Transverse colon (tissue), 4 donors: ENCODE measurements at places on chromosomes 12 and 14. TPM values are rescaled to one million over a fixed set of nuclear protein-coding genes. Genes with fewer than 3 reads are reported as not detected.

CCNB1IP1 gene
- 11.9 TPM for total RNA-seq

DNA sequence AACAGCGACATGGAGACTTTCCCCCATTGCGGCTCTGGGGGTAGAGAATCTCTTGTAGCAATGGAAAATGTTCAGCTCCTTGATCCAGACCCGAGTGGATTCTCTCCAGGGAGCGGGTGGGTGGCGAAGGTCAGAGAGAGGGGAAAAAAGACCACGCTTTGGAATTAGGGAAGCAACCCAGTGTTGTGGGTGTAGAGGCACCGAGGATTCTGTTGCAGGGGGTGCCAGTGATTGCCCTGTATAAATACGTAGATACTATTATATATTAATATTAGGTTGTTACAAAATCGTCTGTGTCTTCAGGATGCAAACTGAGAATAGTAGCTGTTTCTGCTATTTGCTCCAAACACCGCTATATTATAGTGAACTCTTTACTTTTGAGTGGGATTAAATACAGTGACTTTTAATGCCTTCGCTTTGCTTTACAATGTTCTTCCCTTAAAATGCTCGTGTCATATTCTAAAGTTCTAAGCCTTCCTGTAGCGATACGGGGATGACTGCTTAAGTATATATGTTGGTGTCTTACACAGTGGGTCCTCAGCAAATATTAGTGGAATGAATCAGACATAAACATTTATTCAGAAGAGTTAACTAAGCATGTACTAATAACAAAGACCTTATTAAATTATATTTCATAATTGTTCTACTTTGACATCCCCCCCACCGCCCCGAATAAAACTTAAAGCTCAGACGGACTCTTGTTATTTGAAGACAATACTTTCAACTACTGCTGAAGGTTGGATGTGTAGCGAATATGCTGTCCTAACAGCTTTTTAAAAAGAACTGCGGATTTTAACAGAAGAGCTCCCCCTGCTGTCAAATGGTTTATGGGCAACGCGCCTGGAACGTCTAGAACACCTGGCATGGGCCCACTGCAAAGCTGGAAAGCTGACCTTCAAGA is 136.4 kb upstream of the KRAS start:
- DNase-seq, result peak; percentile 88

- DNase-seq, result no peak
Measured at GRCh38 chr12:104133866-104134265, 4.1 kb downstream of the NFYB start.

DNA sequence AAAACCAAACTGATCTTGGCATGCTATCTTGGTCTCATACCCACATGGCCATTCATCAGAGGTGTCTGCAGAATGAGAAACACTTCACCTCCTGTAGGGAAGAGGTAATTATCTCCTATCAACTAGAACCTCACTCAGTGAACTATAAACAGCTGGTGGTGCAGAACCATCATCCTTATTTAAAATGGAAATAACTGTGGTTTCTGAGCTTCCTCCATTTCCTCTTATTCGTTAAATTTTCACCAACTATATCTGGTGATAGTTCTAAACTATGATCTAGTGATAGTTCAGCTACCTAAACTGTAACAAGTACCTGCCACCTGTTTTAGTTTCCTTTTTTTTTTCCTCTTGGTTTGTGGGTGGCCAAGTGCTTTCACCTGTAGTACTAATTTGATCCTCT is 218.5 kb downstream of the FUT8 start:
- DNase-seq, result no peak

GRCh38 chr12:122669397-122670070 is 33.6 kb downstream of the HCAR2 start:
- no peak for DNase-seq

HOXC4 gene
- total RNA-seq, result 0.68 TPM

IFNG-AS1 gene
- 7.1 TPM for total RNA-seq

DNA sequence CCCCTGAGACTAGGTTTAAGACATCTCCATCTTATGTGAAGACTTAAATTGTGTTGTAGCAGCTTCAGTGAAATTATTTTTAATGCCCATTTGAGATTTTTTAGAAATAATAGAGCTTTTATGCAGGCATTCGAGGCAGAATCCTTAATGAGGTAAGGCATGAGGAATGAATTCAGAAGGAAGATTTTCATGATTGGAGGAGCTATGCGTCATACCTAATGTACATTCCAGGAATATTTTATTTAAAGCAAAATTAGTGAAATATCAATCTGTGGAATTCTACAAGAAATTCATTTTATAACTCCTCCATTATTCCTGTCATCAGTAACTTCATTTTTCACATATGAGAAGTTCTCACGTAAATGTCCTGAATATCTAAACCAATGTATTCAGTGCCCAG is 36.0 kb upstream of the GARIN6 start:
- DNase-seq, result no peak

DNA sequence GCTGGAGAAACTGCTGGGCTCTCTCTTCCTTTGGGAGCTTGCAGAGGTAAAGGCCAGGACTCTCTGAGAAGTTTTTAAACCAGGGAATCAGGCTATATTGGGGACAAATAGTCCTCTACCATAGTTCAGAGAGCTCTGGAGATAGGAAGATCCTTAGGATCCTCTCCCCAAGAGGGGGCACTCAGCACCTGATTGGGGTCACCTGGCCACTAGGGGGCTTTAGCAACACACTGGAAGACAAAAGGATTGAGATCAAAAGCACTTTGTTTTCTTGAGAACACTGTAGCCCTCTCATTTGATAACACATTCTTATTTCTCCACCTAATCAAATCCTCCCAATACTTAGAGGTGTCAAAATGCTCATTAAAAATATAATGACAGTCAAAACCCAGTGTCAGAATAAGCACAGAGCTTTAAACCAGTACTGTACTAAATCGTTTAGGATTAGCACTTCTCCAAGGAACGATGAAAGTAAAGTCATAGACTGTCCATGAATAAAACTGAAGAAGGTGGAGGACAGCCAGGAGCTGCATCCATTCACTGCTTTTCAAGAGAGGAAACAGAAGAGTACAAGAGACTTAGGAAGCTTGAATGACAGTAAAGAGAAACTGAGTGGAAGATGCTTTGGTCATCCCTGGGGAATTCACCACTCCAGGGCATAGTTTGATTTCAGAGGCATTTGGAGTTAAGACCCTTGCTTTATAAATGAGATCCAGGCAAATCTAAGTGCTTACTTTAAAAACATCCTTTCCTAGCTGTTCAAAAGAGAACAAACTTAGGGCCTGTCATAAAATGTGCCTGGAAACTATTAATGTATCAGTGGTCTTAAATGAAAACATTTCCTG is 26.5 kb downstream of the BMP4 start:
- peak; percentile 25 for DNase-seq

SMIM41 gene
- 1.5 TPM for total RNA-seq

GRCh38 chr14:69860221-69860620 is 19.0 kb upstream of the SMOC1 start:
- DNase-seq, result no peak

TMCC3 gene
- total RNA-seq, result 62.6 TPM

DNA sequence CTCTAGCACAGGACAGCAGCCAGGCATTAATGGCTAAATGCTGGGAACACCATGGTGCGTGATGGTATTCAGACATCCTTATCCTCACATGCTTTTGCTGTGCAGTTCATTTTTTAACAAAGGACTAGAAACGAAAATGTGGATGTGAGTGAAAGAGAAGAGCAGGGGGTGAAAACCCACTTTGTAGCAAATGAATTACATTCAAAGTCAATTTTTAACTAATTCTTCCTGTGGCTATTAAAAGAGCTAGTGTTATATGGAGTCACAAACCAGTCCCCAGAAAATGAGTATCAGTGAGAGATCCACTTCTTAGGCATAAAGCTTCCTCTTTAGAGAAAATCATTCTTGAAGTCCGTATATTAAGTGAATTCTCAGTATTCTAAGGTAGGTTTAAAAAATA is 592.0 kb upstream of the LMO3 start:
- no peak for DNase-seq

ARHGAP9 gene
- 87.2 TPM for total RNA-seq

GRCh38 chr12:45122768-45123380 is 72.0 kb upstream of the DBX2 start:
- DNase-seq, result no peak
